ENCODE measurements at places on chromosomes 12 and 14. TPM values are rescaled to one million over a fixed set of nuclear protein-coding genes. Genes with fewer than 3 reads are reported as not detected.

GRCh38 chr12:114026805-114027204, 60.7 kb upstream of the RBM19 start:
- no peak for DNase-seq

GRCh38 chr12:1639538-1639937, 10.5 kb downstream of the WNT5B start:
- no peak for DNase-seq

DNA sequence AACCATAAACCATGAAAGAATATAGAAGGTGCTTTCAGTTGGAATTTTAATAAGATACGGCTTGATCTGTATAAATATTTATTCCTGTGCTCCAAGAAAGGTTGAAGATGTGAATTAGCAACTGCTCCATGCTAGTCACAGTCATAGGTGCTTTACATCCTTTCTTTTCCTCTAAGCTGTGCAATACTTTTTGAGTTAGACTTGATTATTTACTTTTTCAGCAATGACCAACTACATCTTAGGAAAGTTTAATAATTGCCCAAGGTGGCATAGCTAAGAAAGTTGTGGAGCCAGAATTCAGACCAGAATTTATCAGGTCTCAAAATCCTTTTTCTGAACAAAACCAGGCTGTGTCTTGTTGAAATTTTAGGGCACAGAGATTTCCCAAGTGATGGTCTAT, 13.7 kb downstream of the TRHDE start:
- DNase-seq: no peak

The ANKLE2 gene
- total RNA-seq: 63.1 TPM
